T-helper 2 cell (primary cell): ENCODE measurements at places on chromosomes 7 and 10.
A peak's percentile ranks its signal among the peaks of the same experiment; 100 is the strongest.

DNA sequence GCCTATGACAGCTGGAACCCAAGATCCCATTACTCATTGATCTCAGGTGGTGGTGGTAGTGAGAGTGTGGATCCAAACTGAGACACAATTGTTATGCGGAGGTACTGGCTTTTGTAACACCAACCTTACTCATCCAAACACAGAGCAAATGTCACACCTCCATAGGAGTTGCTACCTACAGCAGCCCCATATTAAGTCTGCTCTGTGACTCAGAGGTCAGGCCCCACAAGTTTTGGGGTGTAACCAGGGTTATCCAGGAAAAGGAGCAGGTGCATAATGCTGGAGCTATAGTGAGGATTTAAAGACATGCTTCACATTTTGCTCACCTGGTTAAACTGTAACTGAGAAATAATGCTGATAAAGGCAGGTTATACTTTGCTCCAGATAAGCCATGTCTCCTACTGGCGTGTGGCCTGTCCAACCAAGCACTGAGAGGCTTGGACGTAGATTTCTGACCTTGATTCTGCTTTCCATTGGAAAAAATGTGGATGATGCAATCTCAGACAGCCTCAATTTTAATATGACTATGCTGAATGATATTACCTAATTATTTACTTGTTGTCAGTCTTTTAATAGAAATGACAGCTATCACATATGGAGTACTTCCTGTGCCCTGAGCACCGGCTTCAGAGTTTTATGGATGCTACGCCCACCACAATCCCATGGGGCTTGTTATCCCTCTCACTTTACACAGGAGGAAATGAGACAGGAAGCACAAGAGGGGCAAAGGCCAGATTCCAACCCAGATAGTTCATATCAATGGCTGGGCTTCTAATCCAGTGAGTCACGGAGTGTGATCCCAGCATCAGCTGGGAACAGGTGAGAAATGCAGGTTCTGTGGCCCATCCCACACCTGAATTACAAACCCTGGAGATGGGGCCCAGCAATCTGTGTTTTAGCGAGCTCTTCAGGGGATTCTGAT, 181.3 kb downstream of the CHN2 start:
- no peak for DNase-seq

GRCh38 chr7:135291809-135292253, 58.2 kb downstream of the STRA8 start:
- DNase-seq: no peak

- DNase-seq: no peak
Observed at GRCh38 chr10:95482501-95483233, 78.5 kb downstream of the SORBS1 start.

GRCh38 chr10:45427970-45428366, 54.0 kb downstream of the ALOX5 start:
- no peak for DNase-seq

GRCh38 chr10:58820861-58821751, 308.4 kb downstream of the BICC1 start:
- DNase-seq: no peak

- DNase-seq: no peak
Observed at GRCh38 chr10:28276384-28276783, 26.5 kb downstream of the MPP7 start.

GRCh38 chr10:7436490-7437100, 25.8 kb upstream of the SFMBT2 start:
- DNase-seq: peak; percentile 56
